ENCODE measurements at places on chromosomes 13 and 19. TPM values are rescaled to one million over a fixed set of nuclear protein-coding genes. Genes with fewer than 3 reads are reported as not detected.

DNA sequence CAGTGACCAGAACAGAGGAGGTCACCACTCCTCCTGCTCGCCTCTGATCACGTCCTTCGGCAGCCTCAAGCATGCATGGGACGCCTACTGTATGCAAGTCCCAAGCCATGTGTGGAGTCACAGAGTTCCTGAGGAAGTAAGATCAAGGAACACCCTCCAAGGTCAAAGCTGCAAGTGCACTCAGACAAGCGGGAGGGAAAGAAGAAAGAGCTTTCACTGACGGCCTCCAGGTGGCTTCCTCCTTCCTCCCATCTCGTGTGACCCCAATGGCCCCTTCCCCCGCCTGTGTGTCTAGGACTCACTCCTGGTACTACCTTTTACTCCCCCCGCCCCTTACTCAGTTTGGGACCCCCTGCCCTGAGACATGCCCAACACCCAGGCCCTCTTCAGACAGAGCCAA lies 6.1 kb downstream of the HAUS8 start:
- no peak for DNase-seq

Gene MAST3
- total RNA-seq = 8.6 TPM

DNA sequence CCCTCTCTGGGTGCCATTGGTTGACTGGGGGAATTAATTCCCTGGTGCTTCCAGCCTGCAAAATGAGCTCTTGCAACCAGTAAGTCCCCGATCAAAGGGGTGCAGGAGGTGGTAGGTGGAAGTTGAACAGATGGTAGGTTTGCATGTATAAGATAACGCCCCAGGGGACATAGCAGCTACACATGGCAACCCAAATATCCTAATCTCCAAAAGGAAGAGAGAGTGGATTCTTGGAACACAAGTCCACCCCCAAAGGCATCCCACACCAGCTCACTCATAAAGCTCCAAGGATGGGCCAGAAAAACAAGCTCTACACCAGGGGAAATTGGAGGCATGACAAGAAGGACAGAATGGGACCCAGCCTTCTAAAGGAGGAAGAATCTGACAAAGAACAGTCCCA lies 4.8 kb downstream of the CD209 start:
- DNase-seq = no peak

GRCh38 chr19:47068246-47068645 lies 19.8 kb upstream of the TMEM160 start:
- DNase-seq = no peak

Gene DIRAS1
- 0.08 TPM for total RNA-seq

GRCh38 chr13:91247768-91248167 lies 99.7 kb upstream of the MIR17HG start:
- no peak for DNase-seq

DNA sequence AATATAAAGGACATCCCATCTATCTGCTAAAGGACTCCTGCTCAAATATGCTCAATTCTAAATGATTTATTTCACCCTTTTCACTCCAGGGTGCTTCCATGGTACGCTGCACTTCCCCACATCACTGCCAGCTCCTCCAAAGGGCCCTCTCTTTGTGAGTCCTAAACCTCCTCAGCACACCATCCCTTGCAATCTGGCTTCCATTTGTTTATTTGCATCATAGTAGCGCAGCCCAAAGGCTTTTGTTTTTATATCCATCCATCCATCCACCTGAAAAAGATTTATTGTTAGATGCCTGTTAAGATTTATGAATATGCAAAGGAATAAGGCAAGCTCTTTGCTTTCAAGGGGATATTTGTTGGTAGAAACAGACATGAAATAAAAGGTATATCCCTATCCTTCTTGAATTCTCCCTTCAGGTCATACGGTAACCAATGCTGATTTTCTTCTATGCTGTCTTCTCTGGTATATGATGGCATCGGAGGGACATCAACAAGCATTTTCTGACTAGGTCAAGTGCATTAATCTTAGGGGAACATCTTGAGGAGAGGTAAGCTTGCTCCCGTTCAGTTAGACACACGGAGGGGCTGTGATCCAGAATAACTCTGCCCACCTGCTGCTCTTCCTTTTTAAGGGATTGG lies 397.6 kb downstream of the LIG4 start:
- no peak for DNase-seq

Gene CLEC17A
- not detected for total RNA-seq

Gene SMIM44
- total RNA-seq = not detected

Gene ZNF414
- total RNA-seq = 10.3 TPM

GRCh38 chr13:21119526-21119925 lies 56.8 kb downstream of the SKA3 start:
- DNase-seq = no peak

Gene C13orf42
- 0.08 TPM for total RNA-seq

- no peak for DNase-seq
Measured at GRCh38 chr19:7928741-7929701, 3.1 kb upstream of the CTXN1 start.

DNA sequence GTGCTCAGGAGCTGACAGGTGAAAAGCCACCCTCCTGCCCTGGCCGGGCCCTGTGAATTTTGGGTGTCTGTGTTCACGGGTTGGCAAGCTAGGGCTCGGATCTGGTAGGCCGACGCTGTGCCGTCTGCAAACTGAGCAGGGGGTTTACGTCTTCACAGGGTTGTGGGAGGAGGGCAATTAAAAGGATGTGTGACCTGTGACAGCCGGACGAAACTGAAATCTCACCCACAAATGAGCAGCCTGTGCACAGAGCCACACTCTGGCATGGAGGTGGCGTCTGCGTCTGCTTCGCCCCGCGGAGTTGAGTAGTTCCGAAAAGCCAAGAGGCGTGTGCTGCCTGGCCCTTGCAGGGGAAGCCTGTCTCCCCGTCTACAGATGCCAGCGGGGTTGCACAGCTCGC lies 117.3 kb downstream of the KDM4B start:
- DNase-seq = no peak

Gene NRTN
- total RNA-seq = 3.7 TPM

Gene NCR1
- 1.2 TPM for total RNA-seq

- DNase-seq = no peak
Measured at GRCh38 chr19:35636651-35637050, 4.9 kb upstream of the ETV2 start.

GRCh38 chr13:84249463-84249862 lies 367.2 kb upstream of the SLITRK1 start:
- no peak for DNase-seq

Gene C1QTNF9
- total RNA-seq = not detected

Gene EDNRB
- total RNA-seq = 11.3 TPM
